ENCODE measurements at places on chromosomes 7 and 10.
A peak's percentile ranks its signal among the peaks of the same experiment; 100 is the strongest.

- peak overlapping the region; percentile 87 for H3K27ac ChIP-seq
- no peaks in the 10 kb centered on the region for H3K27me3 ChIP-seq
- no peak for DNase-seq
Measured at GRCh38 chr10:103395754-103396066, 565 bp downstream of the ATP5MK start.

GRCh38 chr10:11713186-11713743 is 28.9 kb upstream of the ECHDC3 start:
- no peak overlapping the region for H3K4me3 ChIP-seq
- no peak overlapping the region for H3K27ac ChIP-seq
- no peak for DNase-seq
- H3K4me1 ChIP-seq = no peaks in the 10 kb centered on the region

DNA sequence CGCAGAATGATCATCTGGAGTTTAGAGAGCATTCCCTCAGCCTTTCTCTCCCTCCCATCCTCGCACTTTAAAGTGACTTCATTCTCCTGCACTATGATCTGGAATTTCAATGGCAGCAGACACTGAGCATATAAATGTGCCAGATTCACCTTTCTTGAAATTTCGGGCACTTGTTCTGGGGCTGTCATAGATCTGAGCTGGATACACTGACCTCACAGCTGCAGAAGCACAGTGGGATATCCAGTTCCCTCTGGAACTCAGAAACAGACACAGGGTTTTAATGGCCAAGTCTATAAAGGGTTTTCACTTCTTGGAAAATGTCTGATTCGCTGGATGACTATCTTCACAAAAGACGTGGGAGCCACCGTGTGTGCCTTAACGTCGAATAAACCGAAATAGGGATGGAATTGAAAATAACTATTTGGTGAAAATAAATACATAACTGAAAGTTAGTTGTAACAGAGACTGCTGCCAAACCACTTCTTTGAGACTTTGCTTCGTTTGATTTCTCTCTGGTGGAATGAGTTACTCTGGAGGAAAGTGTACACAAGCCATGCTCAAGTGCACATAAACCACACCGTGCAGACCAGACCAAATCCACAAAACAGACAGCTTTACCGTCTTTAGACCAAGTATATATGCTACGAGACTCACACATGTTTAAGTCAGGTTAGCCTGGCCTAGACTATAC is 126.1 kb downstream of the SVIL start:
- no peak for DNase-seq
- H3K4me3 ChIP-seq = no peak overlapping the region
- H3K27ac ChIP-seq = no peak overlapping the region
- H3K36me3 ChIP-seq = no peaks in the 10 kb centered on the region
- H3K27me3 ChIP-seq = no peaks in the 10 kb centered on the region
- no peaks in the 10 kb centered on the region for H3K4me1 ChIP-seq

DNA sequence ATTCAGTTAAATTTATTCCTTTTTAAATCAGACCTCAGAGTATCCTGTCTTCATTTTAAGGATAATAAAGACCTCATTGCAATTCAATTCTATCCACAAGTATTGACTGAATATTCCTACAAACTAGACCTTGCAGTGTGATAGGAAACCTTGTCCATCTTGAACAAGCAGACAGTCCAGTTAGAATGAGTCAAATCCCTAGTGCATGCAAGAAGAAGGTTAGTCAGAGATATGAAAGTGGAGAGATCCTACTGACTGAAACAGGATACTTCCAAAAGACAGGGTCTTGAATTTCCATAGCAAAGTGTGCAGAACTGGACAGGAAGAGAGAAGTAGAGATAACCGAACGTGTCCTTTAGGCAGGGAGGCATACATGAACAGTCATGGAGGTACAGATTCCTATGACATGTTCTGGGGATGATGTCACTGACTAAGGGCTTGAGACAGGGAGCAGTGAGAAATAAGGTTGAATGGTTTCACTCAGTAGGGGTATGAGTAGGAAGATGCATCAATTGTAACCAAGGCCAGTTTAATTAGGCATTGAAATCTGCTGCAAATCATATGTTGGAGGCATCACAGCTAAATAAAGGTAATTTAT is 45.2 kb downstream of the PPP1R3A start:
- H3K36me3 ChIP-seq = no peaks in the 10 kb centered on the region
- H3K4me1 ChIP-seq = no peaks in the 10 kb centered on the region
- no peaks in the 10 kb centered on the region for H3K27me3 ChIP-seq
- H3K4me3 ChIP-seq = no peak overlapping the region
- no peak for DNase-seq

DNA sequence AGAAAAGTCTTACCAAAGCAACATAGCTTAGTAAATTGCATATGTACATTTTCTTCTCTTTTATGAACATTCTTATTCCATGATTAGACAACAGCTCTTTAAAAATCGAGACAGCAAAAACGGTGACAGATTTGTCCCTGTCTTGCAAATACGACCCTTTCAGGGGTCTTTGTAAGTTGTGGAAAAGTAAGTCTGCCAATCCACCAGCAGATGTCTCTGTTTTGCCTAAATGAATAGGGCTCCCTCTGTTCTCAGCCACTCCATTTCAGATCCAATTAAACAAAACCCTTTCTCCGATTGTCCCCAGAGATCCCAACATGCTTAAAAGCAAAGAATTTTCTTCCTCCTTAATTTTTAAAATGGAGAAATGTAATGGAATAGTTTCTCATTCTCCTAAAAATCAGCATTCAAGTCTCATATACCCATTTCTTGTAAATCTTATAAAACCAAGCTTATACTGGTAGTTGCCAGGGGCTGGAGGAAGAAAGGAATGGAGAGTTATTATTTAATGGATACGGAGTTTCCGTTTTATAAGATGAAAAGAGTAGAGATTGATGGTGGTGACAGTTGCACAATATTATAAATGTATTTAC is 61.0 kb upstream of the NFE2L3 start:
- H3K36me3 ChIP-seq = no peaks in the 10 kb centered on the region

DNA sequence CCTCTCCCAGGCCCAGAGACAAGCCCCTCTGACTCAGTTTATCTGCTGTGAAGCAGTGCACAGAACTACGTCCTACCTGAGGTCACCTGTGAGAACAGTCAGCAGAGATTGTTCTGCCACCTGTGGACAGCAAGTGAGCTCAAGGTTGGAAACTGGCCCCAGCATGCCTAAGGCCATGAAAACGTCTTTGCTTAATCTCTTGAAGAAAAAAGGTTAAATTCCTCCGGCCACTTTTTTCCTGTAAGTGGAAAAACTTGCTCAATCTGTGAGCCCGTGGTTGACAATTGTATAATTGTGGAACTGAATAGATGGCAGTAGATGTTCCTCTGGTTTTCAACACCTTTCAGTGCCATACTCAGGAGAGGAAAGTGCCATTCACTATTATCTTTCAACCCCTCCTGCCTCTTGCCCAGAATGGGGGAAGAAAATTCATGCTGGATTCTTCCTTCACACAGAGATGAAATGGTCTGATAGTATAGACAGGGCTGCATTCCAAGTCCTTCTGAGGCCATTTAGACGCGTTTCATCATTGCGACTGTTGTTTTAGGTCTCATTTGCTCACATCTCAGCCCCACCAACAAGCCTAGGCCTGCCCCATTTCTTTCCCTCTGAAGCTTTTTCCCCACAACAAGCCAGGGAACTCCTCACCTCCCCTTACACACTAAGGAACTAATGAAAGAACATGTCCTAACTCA is 292.9 kb downstream of the FZD1 start:
- H3K27ac ChIP-seq = peak overlapping the region; percentile 90
- H3K4me1 ChIP-seq = no peaks in the 10 kb centered on the region
- DNase-seq = peak; percentile 57
- no peaks in the 10 kb centered on the region for H3K27me3 ChIP-seq
- no peak overlapping the region for H3K4me3 ChIP-seq

GRCh38 chr10:124755581-124755980 is 11.4 kb upstream of the FAM53B start:
- no peaks in the 10 kb centered on the region for H3K36me3 ChIP-seq
- no peak for DNase-seq
- H3K27ac ChIP-seq = no peak overlapping the region
- no peak overlapping the region for H3K4me3 ChIP-seq

GRCh38 chr10:29269486-29269885 is 19.4 kb upstream of the LYZL1 start:
- no peak for DNase-seq
- H3K4me3 ChIP-seq = no peak overlapping the region
- no peaks in the 10 kb centered on the region for H3K36me3 ChIP-seq
- no peak overlapping the region for H3K27ac ChIP-seq
- H3K27me3 ChIP-seq = no peaks in the 10 kb centered on the region

DNA sequence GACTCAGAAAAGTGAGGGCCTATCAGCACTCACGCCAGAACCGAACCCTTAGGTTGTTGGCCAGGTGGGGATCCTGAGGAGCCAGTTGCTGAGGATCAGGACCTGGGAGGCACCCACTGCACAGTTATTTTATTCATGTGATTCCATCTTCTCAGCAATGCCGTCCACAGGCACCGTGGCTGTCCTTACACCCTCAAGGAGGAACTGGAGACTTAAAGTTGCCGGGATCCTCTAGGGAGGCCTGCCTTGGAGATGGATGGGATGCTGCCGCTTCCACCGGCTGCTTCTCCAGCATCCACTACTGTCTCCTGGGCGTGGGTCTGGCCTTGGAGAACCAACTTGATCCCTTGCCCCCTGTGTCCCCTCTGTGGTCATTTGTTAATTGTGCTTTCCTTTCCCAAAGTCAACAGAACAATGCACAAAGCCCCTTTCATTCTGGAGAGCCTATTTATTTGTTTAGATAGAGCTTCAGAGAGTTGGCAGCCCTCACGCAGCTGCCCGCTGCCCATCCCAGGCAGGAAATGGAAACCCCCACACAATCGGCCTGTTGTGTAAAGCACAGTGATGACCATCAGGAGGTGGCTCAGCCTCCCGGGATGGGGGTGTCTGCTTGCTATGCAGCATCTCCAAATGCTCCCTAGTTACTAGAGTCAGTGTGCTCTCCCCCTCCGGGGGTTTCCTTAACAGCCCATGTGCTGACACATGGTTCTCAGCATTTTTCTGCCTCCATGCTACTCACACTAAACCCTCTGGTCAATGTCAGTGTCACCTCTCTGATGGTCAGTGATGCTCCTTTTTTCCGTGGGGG is 52.9 kb upstream of the IGFBP3 start:
- no peaks in the 10 kb centered on the region for H3K36me3 ChIP-seq
- no peak overlapping the region for H3K27ac ChIP-seq
- no peak overlapping the region for H3K4me3 ChIP-seq
- H3K4me1 ChIP-seq = peaks cover 4% of the 10 kb centered on the region
- no peak for DNase-seq

- peaks cover 12% of the 10 kb centered on the region for H3K4me1 ChIP-seq
- H3K4me3 ChIP-seq = no peak overlapping the region
- H3K36me3 ChIP-seq = no peaks in the 10 kb centered on the region
- H3K27ac ChIP-seq = no peak overlapping the region
- DNase-seq = no peak
- H3K27me3 ChIP-seq = no peaks in the 10 kb centered on the region
Measured at GRCh38 chr7:44066494-44067063, 1.2 kb upstream of the PGAM2 start.

DNA sequence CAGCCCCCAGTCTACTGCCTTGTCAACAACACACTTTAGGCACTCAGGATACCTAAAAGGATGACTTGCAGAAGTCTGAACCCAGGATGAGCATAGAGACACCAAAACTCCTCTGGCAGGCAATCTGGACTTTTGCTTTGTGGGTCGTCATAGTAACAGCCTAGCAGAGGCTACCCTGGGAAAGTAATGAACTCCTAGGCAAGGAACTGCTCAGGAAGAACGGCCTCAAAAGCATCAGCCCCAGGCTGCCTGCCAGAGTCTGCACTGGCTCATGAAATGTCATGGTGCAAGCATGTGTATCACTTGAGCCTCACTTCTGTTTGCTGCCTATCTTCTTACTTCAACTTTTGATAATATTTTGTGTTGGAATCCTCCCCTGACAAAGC is 715.1 kb downstream of the GRID1 start:
- no peak for DNase-seq
- H3K4me1 ChIP-seq = no peaks in the 10 kb centered on the region
- no peak overlapping the region for H3K27ac ChIP-seq
- H3K36me3 ChIP-seq = no peaks in the 10 kb centered on the region
- no peak overlapping the region for H3K4me3 ChIP-seq

DNA sequence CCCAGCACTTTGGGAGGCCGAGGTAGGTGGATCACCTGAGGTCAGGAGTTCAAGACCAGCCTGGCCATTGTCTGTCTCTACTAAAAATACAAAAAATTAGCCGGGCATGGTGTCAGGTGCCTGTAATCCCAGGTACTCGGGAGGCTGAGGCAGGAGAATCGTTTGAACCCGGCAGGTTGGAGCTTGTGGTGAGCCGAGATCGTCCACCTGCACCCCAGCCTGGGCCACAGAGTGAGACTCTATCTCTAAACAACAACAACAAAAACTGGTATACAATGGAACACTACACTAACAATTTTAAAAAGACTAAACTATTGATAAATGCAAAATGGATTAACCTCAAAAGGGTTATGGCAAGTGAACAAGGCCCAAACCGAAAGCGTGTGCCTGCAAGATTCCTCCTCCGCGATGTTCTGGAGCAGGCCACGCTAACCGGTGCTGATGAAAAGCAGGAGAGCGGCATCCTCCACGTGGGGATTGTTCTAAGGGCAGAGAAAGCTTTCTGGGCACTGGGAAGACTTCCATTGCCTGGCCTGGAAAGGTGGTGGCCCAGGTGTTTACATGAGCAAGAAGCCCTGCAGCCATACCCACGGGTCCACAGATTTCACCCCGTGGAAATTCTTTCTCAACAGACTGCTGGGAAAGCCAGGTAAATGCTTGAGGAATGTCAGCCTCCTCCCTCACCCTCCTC is 53.8 kb downstream of the PDGFA start:
- no peaks in the 10 kb centered on the region for H3K4me1 ChIP-seq
- no peaks in the 10 kb centered on the region for H3K36me3 ChIP-seq
- H3K4me3 ChIP-seq = no peak overlapping the region
- peak; percentile 17 for DNase-seq
- H3K27ac ChIP-seq = no peak overlapping the region

DNA sequence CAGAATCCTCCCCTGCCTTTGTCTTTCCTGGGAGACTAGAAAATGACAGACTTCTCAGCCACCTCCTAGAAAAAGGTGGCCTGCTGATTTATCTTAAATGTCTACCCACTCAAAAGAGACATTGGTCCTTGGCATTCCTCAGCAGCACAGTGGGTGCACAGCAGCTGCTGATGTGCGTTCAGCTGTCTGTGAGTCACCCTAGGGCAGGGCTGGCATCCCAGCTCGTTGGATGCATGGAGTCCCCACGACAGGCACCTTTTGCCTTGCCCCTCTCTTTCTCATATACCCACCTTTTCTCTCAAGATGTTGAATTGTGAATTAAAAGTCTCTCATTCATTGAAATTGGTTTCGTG is 113.0 kb downstream of the DOCK1 start:
- no peak for DNase-seq
- no peaks in the 10 kb centered on the region for H3K27me3 ChIP-seq
- no peak overlapping the region for H3K4me3 ChIP-seq
- H3K4me1 ChIP-seq = no peaks in the 10 kb centered on the region

GRCh38 chr7:47498229-47499056 is 83.5 kb downstream of the TNS3 start:
- H3K4me3 ChIP-seq = no peak overlapping the region
- no peaks in the 10 kb centered on the region for H3K27me3 ChIP-seq
- H3K27ac ChIP-seq = peak overlapping the region; percentile 30

Data from breast epithelium (tissue), 4 donors.